ENCODE measurements at places on chromosomes 5 and 9.

GRCh38 chr5:76368941-76369340 is 34.1 kb upstream of the IQGAP2 start:
- DNase-seq: no peak

DNA sequence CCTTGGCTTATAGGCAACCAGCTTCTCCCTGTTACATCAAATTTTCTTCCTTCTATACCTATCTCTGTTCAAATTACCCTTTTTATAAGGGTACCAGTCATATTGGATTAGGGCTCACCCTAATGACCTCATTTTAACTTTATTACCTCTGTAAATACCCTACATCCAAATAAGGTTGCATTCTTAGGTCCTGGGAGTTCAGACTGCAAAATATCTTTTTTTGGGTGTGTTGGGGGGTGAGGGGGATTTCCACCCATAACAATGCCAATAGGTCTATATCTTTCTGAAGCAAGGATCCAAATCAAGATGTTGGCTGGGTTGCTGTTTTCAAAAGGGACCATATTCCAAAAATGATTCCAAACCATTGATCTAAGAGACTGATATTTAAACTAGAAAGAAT is 141.7 kb downstream of the XRCC4 start:
- no peak for DNase-seq

DNA sequence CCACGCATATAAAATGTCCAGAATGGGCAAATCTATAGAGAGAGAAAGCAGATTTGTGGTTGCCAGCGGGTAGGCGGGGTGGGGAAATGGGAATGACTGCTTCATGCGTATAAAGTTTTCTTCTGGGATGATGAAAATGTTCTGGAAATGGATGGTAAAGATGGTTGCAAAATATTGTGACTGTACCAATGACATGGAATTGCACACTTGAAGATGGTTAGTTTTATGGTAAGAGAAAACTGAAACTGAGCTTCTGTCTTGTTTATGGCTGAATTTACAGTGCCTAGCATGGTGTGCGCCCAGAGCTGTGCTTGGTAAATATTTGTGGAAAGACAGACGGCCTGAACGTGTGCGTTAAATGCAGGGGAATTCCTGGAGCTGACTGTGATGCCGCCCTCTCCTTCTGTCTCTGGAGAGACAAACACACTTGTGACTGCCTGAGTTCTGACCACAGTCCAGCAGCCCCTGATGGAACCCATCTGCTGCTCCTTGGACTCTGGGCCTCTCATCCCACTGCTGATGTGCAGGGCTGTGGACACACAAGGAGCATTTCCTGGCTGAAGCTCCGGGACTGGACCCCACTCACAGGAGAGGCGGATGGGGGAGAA is 8.6 kb upstream of the PTGES start:
- DNase-seq: peak; percentile 48

GRCh38 chr5:81417052-81417451 is 23.1 kb upstream of the ACOT12 start:
- no peak for DNase-seq

DNA sequence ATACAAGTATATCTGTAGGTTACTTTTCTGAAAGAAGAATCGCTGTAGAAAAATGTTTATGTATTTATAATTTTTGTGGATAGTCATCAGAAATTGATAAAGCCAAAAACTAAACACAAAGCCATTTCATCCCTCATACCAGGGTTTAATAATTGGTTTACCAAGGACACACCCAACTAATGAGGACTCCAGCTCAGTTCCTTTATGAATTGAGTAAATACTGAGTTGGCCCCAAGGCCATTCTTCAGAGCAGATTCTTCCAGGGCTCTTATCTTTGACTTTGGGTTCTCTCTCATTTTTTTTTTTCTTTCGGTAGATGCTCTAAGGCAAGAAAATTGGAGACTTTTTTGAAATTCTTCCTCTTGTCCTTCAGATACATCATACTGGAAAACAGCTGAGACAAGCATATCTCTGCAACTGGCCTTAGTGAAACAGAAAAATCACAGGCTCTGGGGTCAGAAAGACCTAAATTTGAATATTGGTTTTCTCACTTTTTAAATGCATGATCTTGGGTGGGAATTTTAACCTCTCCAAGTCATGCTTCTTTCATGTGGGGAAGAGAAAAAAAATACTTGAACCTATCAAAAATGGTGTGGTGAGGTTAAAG is 401.8 kb downstream of the ARHGEF28 start:
- no peak for DNase-seq

- no peak for DNase-seq
Observed at GRCh38 chr5:56712895-56713591, 102.3 kb upstream of the MAP3K1 start.

DNA sequence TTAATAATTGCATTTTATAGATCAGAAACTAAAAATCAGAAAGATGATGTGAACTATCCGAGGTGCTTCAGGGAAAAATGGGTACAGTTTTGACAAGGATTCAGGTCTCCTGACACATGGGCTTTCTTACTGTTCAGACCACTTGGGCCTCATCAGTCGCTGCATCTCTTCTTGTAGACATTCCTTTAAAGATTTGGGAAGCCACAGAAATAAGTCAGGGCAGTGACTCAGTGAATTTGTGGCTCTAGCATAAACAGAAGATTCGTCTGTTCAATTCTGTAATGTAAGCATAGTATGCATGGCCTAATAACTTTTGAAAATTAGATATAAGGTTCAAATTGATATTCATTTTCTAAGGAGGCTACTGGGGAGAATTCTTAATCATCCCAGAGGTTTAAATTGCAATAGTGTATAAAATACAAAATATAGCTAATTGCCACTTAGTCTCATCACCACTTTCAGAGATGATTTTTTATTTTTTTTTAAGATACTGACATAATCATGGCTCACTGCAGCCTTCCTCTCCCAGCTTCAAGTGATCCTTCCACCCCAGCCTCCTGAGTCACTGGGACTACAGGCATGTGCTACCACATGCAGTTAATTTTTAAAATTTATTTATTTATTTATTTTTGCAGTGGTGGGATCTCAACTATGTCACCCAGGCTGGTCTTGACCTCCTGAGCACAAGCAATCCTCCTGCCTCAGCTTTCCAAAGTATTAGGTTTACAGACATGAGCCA is 48.9 kb downstream of the RASEF start:
- peak; percentile 82 for DNase-seq

DNA sequence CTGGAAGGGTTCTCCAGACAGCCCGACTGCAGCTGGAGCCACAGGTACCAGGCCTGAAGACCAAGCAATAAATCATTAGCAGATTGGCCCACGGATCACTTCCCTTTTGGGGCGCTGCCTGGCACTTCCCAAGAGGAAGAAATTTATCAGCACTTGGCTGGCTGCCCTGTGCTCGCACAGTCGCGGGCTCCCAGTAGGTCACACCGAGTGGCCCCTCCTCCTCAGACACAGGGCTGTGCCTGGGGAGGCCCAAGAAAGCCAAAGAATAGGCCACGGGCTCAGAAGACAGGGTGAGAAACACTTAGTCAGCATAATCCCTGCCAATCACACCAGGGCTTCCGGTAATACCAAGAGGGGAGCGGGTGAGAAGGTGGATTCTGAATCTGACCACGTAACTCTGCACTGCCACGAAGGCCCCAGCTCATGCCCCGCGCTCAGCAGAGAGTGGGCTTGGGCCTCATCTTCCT is 115.7 kb upstream of the MSX2 start:
- no peak for DNase-seq

DNA sequence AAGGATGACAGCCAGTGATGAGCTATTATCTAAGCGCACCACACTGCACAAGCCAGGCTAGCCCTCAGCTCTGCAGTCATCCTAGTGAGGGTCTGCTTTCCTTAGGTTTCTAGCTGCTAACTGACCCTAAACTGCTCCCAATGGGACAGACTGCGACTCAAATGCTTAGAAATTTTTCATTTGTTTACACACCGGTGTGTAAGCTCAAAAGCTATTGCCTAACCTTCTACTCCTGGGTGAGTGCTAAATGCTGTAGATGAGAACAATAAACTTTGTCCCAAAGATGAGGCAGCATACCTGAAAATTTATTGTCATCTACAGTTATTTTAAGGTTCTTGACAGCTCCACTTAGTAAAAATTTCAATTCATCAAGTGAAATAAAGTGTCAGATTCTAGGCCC is 311.4 kb downstream of the TMEM167A start:
- DNase-seq: peak; percentile 19

- DNase-seq: no peak
Observed at GRCh38 chr9:27752069-27752468, 178.8 kb upstream of the C9orf72 start.

DNA sequence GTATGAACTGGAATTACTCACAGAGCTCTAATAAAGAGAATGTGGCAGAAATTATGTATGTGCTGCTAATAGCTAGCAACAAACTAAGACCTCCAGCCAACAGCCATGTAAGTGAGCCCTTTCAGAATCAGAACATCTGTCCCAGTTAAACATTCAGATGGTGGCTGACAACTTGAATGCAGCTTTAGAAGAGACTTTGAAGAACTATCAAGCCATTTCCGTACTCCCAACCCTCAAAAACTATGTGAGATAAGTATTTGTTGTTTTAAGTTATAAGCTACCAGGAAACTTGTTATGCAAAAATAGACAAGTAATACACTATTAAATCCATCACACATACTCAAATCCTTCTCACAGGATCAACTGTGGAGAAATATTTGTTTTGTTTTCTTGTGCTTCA is 205.2 kb upstream of the EDIL3 start:
- DNase-seq: no peak

GRCh38 chr5:173051746-173052145 is 4.4 kb upstream of the CREBRF start:
- DNase-seq: peak; percentile 58

- DNase-seq: no peak
Observed at GRCh38 chr5:109718216-109718615, 28.5 kb downstream of the MAN2A1 start.

DNA sequence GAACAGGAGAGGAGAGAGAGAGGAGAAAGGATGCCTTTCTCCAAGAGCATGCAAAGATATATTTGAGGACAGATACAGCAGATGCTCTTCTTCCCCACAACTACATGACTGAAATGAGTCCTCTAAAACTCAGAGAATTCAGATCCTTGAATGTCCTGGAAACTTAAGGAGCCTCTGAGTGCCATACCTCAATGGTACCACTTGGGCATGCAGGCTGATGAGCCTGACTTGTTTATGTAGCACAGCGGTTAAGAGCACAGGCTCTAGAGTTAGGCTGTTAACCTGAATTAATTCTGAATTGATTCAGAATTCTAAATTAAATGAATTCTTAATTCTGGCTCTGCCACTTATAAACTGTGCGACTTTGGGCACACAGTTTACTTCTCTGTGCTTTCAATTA is 5.7 kb downstream of the PLPPR1 start:
- DNase-seq: no peak
